MV-4-11 (cell line): ENCODE measurements at places on chromosomes 7 and 10.

- DNase-seq, result no peak
Observed at GRCh38 chr10:67549390-67549789, 146.6 kb downstream of the CTNNA3 start.

GRCh38 chr7:105980645-105981396 lies 17.8 kb downstream of the CDHR3 start:
- DNase-seq, result no peak

DNA sequence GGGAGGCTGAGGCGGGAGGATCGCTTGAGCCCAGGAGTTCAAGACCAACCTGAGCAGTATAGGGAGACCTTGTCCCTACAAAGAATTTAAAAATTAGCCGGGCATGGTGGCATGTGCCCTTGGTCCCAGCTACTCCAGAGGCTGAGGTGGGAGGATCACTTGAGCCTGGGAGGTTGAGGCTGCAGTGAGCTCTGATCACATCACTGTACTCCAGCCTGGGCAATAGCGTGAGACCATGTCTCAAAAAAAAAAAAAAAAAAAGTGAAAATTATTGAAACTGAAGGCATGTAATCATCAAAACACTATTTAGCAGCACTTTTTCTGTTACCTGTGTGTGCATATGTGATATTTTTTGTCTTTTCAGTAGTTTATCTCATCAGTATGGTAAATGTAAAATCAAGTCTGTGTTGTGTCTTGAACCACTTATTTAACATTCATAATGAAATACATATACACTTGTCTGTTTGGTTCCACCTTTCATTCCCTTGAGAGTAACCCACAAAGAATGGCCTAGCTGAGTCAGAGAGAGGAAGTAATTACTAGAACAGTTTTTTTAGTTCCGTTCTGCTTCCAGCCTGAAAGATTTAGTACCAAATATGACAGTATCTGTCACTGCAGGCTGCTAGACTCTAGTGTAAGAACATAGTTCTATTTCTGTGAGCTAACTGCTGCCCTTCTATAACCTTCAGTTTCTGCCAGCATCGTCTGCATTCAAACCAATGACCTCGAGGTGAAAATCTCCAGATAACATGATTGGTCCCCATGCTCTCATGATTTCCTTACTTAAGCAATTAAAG lies 68.6 kb downstream of the MMRN2 start:
- peak; percentile 95 for DNase-seq

GRCh38 chr10:121713486-121713885 lies 115.2 kb upstream of the FGFR2 start:
- no peak for DNase-seq
